ENCODE measurements at places on chromosomes 12 and 14.

DNA sequence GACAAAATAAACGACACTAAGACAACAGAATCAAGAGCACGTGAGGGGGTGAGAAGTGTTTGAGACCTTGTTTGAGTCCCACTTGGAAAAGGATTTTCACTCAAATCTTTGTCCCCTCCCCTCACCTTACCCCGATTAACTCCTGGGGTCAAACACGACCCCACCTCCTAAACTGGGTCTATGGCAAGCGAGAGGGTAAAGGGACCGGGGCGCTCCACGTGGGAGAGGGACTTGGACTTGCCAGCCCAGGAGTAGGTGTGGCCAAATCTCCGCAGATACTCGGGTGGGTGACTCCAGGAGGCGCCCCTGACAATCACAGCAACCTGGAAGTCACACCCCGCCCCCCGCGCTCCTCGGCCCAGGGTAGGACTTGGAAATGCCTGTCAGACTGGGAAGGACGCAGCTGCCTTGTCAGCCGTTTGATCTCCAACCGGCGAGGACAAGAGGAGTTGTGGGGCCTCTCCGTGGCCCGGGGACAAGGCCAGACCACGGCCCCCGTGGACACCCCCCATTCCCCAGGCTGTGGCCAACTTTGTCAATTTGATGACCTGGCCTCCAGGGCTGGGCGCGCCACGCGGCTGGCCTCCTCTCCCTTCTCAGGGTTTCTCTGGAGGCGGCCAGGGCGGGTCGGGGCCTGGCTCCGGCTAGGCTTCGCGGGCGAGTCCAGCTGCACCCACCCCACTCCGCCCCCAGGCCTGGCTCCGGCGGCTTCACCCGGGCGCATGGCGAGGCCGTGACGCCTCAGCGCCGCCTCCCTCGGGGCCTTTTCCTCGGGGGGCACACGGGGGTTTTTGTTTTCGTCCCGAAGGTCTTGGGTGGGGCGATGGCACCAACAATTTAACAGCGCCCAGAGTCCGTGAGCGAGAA, 1.1 kb upstream of the BCL11B start:
- no peak for DNase-seq

DNA sequence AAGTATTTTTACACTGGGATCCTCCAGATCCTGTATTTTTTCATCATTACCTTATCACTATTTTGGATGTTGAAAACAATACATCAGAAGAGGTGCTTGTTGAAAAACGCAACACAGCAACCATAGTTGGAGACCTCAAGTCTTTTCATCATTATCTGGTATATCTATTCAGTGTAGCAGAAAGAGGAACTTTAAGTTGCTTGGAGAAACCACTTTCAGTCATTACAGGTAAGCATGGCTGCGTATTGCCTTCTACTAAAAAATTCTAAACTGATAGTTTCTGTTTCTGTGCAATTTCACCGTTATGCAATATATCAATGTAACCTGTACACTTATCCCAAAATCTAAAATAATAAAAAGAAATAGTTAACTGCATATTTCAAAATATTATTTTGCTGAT, 32.2 kb upstream of the PTPRQ start:
- DNase-seq: no peak

DNA sequence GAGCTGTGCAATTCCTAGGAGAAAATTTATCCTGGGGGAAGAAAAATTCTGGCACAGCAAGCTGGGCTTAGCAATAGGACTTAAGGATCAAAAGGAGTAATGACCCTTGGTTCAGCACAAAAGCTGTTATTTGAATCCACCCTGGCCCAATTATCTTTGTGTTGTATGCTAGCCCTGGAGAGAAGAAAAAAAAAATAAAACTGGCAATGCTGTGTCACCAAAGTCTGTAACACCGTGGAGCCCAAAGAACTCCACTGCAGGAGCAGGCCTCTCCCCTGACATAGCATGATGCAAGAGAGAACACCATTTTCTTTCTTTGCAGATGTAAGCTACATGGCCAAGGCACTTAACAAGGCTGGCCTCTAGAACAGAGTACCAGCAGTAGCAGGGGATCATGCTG, 63.0 kb upstream of the ARHGAP5 start:
- DNase-seq: no peak

- no peak for DNase-seq
Observed at GRCh38 chr12:91397866-91398532, 215.4 kb upstream of the DCN start.

DNA sequence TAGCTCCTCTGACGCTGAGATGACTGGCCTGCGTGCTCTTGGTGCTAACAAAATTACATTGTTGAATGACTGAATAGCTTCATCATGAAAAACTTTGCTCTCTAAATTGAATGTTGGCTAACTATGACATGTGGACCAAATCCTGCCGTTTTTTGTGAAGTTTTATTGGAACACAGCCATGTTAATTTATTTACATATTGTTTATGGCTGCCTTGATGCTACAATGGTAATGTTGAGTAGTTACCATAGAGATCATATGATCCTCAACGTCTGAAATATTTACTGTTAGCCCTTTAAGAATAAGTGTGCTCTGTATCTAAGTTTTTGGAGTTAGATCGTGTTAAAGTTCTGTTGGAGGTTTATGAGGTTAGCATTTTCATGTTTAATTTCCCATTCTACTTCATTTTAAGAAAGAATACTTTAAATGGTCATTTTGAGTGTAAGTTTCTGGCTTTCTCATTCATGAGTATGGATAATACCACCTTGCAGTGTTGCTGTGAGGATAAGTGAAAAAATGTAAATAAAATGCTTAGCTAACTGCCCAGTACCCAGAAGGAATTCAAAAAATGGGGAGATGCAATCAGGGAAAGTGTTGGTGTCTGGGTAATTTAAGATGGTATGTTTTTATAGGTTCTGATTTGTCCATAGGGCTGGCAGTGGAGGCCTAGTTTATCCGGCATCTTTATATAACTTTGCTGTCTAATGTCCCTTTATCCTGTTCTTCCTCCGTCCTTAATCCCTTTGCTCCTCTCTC, 35.3 kb downstream of the NUBPL start:
- no peak for DNase-seq

- DNase-seq: no peak
Observed at GRCh38 chr14:65476273-65476941, 63.9 kb downstream of the FUT8 start.

DNA sequence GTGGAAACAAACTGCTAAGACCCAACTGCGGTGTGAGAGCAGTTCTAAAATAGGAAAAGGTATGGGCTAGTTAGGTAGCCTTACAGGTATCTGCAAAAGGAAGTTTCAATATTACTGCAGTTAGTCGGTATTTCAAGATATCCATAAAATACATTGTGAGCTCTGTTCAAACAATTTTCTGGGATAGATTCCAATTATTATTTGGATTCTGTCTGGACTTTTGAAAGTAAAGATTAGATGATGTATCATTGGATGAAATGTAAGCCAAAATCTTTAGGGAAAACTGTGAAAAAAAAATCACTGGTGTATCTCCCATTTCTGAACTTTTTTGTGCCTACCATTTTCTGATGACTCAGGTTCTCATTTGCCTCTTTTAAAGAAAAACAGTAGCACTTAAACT, 621.6 kb downstream of the CCER1 start:
- no peak for DNase-seq

DNA sequence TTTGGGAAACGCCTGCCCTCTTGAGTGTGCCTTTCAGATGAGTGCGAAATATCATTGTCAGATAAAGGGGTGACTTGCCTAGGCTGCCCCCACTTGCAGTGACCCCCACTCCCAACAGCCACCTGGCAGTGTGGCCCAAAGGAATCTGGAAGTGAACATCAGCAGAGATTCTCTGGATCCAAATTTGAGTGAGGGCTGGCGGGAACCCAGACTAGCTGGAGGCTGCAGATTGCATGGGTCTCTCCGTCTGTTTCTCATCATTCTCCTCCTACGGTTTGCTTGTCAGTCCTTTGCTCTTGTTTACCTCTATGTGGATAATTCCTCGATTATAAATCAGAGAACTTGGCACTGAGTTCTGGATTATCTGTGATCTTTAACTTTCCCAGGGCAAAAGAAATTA, 280.8 kb downstream of the ZFP36L1 start:
- no peak for DNase-seq

- DNase-seq: no peak
Observed at GRCh38 chr12:40473962-40474361, 218.3 kb upstream of the CNTN1 start.

GRCh38 chr12:52600941-52601481, at the start of gene KRT72:
TSS of gene KRT72 (minus strand) at chr12:52601463. CDS start at chr12:52601452, 11 bp downstream.
- DNase-seq: no peak

- no peak for DNase-seq
Observed at GRCh38 chr12:3263939-3264922, 187.1 kb downstream of the TSPAN9 start.

- DNase-seq: no peak
Observed at GRCh38 chr12:117985182-117985581, 16.4 kb upstream of the KSR2 start.
